ENCODE measurements at places on chromosomes 5 and 9.
A peak's percentile ranks its signal among the peaks of the same experiment; 100 is the strongest.

GRCh38 chr5:1517838-1518237 lies 5.9 kb downstream of the LPCAT1 start:
- no peaks in the 10 kb centered on the region for H3K27me3 ChIP-seq
- peaks cover 49% of the 10 kb centered on the region for H3K36me3 ChIP-seq
- no peak overlapping the region for H3K4me3 ChIP-seq
- peaks cover 68% of the 10 kb centered on the region for H3K4me1 ChIP-seq
- no peak for ATAC-seq
- no peak overlapping the region for H3K27ac ChIP-seq

GRCh38 chr9:37126214-37126788 lies 5.9 kb downstream of the ZCCHC7 start:
- H3K4me3 ChIP-seq, result no peak overlapping the region
- ATAC-seq, result no peak
- no peak overlapping the region for H3K27ac ChIP-seq
- H3K36me3 ChIP-seq, result peaks cover 7% of the 10 kb centered on the region
- H3K27me3 ChIP-seq, result no peaks in the 10 kb centered on the region

GRCh38 chr5:12320331-12320730 lies 416.1 kb upstream of the CTNND2 start:
- no peaks in the 10 kb centered on the region for H3K27me3 ChIP-seq
- H3K36me3 ChIP-seq, result no peaks in the 10 kb centered on the region
- no peak for ATAC-seq
- no peak overlapping the region for H3K27ac ChIP-seq
- H3K4me1 ChIP-seq, result no peaks in the 10 kb centered on the region

- H3K4me1 ChIP-seq, result no peaks in the 10 kb centered on the region
- ATAC-seq, result no peak
- no peaks in the 10 kb centered on the region for H3K36me3 ChIP-seq
- H3K27ac ChIP-seq, result no peak overlapping the region
- H3K4me3 ChIP-seq, result no peak overlapping the region
Measured at GRCh38 chr9:87641067-87641466, 84.9 kb upstream of the CTSL start.

DNA sequence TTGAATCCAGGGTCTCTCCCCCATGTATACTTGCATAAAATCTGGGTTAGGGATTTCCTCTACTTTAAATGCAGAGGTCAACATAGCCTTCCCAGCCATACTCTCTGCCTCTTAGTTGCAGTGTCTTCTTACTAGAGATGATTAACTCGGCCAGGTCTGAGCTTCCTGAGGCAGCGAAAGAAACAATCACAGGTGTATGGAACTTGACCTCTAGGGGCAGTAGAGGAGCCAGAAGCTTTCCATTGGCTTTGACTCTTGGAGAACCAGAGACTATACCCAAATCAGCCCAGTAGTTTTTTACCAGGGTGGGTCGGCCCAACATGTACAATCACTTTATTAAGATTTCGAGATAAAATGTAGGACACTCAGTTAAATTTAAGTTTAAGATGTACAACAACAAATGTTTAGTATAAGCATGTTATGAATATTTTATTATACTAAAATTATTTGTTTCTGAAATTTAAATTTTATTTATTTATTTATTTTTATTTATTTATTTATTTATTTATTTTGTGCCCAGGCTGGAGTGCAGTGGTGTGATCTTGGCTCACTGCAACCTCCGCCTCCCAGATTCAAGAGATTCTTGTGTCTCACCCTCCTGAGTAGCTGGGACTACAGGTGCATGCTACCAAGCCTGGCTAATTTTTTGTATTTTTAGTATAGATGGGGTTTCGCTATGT lies 48.0 kb upstream of the DMRT3 start:
- H3K27ac ChIP-seq, result no peak overlapping the region
- H3K4me1 ChIP-seq, result no peaks in the 10 kb centered on the region
- no peak overlapping the region for H3K4me3 ChIP-seq
- no peaks in the 10 kb centered on the region for H3K27me3 ChIP-seq

- no peak overlapping the region for H3K27ac ChIP-seq
- H3K27me3 ChIP-seq, result no peaks in the 10 kb centered on the region
- H3K36me3 ChIP-seq, result peaks cover 34% of the 10 kb centered on the region
- peaks cover 23% of the 10 kb centered on the region for H3K4me1 ChIP-seq
- ATAC-seq, result no peak
Measured at GRCh38 chr5:110757118-110757729, 18.4 kb downstream of the SLC25A46 start.

DNA sequence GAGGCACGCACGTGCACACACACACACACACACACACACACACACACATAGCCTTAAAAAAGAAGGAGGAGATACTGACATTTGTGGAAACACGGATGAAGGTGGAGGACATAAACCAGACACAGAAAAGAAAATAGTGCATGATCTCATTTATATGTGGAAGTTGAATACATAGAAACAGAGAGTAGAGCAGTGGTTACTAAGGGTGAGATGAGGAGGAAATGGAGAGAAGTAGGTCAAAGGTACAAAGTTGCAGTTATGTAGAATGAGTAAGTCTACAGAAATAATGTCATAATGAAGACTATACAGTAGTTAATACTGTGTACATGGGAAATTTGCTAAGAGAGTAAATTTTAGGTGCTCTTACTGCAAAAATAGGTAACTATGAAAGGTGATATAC lies 412.2 kb upstream of the CDH9 start:
- H3K27ac ChIP-seq, result no peak overlapping the region
- no peaks in the 10 kb centered on the region for H3K4me1 ChIP-seq
- no peaks in the 10 kb centered on the region for H3K36me3 ChIP-seq
- H3K27me3 ChIP-seq, result no peaks in the 10 kb centered on the region

DNA sequence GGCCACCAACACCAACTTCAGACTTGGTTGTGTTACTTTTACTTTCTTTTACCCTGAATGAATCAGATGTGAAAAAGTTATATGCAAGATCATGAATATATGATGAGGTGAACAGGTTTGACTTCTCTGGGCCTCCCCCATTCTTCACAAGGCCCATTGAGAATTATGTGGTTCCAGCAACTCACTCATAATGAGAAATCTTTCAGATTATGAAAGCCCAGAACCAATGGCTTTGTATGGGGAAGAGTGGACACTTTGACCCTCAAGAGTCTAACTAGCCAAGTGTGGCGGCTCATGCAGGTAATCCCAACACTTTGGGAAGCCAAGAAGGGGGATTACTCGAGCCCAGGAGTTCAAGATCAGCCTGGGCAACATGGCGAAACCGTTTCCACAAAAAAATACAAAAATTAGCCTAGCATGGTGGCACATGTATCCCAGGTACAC lies 16.1 kb upstream of the LNPEP start:
- peak overlapping the region; percentile 84 for H3K27ac ChIP-seq
- peak; percentile 79 for ATAC-seq
- no peaks in the 10 kb centered on the region for H3K27me3 ChIP-seq
- peaks cover 17% of the 10 kb centered on the region for H3K36me3 ChIP-seq
- H3K4me1 ChIP-seq, result peaks cover 41% of the 10 kb centered on the region

DNA sequence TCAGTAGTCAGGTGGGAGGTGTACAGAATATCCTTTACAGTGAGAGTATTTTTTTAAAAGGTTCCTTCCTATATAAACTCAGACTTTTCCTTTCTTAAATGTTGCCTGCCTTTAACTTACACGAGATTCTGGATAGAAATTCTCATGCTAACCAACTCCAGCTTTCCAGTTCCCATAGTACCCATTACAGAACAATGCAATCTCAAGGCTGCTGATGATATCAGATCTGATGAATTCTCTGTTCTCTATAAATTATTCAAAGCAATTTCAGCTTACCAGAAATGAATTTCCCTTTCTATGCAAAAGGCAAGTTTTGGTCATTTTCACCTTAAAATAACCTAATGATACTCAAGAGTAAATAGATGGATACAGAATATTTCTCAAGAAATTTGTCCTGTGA lies 90.3 kb downstream of the NUDT12 start:
- H3K27me3 ChIP-seq, result no peaks in the 10 kb centered on the region
- no peak overlapping the region for H3K4me3 ChIP-seq

- H3K27me3 ChIP-seq, result no peaks in the 10 kb centered on the region
- peak overlapping the region; percentile 94 for H3K4me3 ChIP-seq
- peak overlapping the region; percentile 91 for H3K27ac ChIP-seq
Measured at GRCh38 chr5:181259283-181259682, 1.7 kb downstream of the TRIM52 start.

DNA sequence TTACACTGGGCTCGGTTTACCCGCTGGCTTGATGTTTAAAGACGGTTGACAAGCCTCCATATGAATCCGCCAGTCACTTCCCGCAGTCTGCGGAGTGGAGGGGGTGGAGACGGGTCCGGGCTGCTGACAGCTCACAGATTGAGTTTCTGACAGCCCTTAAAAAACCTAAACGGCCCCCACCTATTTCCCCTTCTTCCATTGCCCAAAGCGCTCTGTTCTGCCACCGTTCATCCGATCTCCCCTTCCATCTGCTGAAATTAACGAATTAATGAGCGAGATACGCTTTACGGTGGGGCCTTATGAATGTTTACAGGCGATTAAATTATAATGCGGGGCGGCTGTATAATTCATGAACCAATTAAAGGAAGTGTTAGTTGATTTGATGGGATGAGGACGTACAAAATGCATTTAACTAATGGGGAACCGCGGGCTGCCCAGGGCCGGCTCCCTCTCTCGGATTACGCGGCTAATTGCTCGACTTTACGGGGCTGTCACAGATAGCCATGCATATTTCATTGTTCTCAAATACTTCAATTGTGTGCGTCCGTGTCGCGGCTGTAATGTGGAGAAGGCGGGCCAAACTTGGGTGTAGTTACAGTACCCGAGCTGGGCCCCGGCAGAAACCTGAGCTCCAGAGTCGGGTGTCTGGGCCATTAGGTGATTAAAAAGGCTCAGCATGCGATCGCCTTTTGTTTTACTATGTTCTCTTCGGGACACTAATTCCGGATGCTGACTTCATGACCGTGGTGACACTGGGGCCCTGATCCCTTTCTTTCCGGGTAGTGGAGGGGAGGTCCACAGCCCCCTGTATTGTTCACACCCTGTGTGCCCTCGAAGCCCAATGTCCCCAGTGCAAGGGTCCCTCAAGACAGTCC lies 74.9 kb downstream of the GTF3C4 start:
- H3K36me3 ChIP-seq, result no peaks in the 10 kb centered on the region
- no peak overlapping the region for H3K27ac ChIP-seq
- no peak overlapping the region for H3K4me3 ChIP-seq
- peaks cover 56% of the 10 kb centered on the region for H3K27me3 ChIP-seq

Data from stimulated activated memory B cell treated with anti-CD40 and anti-IgM and Interleukin-4, amounts not matched to agents 10 μg/mL and 1 μg/mL and 100 μg/mL, for 72 hours (primary cell).